ENCODE measurements at places on chromosomes 7 and 10. TPM values are rescaled to one million over a fixed set of nuclear protein-coding genes. Genes with fewer than 3 reads are reported as not detected.

CLEC2L gene
- 0.68 TPM for polyA plus RNA-seq

GSTK1 gene
- polyA plus RNA-seq = 199 TPM

SLC18A3 gene
- polyA plus RNA-seq = not detected

OGDHL gene
- polyA plus RNA-seq = 45.7 TPM

KNDC1 gene
- 8.3 TPM for polyA plus RNA-seq

RTKN2 gene
- polyA plus RNA-seq = 20.0 TPM

PDE6C gene
- polyA plus RNA-seq = 2.2 TPM

SPDYE6 gene
- 6.3 TPM for polyA plus RNA-seq

VWA2 gene
- polyA plus RNA-seq = 2.3 TPM

AHR gene
- polyA plus RNA-seq = 36.6 TPM

FAM24B gene
- polyA plus RNA-seq = 6.6 TPM

SLIT1 gene
- 9.7 TPM for polyA plus RNA-seq

SLC16A9 gene
- 43.4 TPM for polyA plus RNA-seq

PTPRN2 gene
- 5.7 TPM for polyA plus RNA-seq

UTF1 gene
- polyA plus RNA-seq = not detected

H2BK1 gene
- not detected for polyA plus RNA-seq

CPXM2 gene
- 4.6 TPM for polyA plus RNA-seq

MYO1G gene
- 0.53 TPM for polyA plus RNA-seq

GIMAP5 gene
- 5.6 TPM for polyA plus RNA-seq

RAPGEF5 gene
- polyA plus RNA-seq = 37.6 TPM

SLC26A4 gene
- 3.7 TPM for polyA plus RNA-seq

CYP3A7 gene
- polyA plus RNA-seq = 1.2 TPM

MUC3A gene
- 1.2 TPM for polyA plus RNA-seq

GARIN1A gene
- 4.2 TPM for polyA plus RNA-seq

SAMD9 gene
- 5.6 TPM for polyA plus RNA-seq

PDAP1 gene
- polyA plus RNA-seq = 137 TPM

KCNH2 gene
- polyA plus RNA-seq = 13.1 TPM

MEOX2 gene
- 1.6 TPM for polyA plus RNA-seq

IFIT2 gene
- 8.3 TPM for polyA plus RNA-seq

SPDYE9 gene
- polyA plus RNA-seq = 1.5 TPM

ACBD7 gene
- polyA plus RNA-seq = 8.9 TPM

ZDHHC6 gene
- 87.7 TPM for polyA plus RNA-seq

CTTNBP2 gene
- polyA plus RNA-seq = 39.3 TPM
